Progenitor cell of endocrine pancreas (in vitro differentiated cells): ENCODE measurements at places on chromosomes 16 and 17.

- DNase-seq: no peak
These were observed 6.2 kb downstream of the LLGL2 start for GRCh38 chr17:75531721-75532072.

GRCh38 chr17:32396343-32396742 is 46.4 kb downstream of the ZNF207 start:
- no peak for DNase-seq

DNA sequence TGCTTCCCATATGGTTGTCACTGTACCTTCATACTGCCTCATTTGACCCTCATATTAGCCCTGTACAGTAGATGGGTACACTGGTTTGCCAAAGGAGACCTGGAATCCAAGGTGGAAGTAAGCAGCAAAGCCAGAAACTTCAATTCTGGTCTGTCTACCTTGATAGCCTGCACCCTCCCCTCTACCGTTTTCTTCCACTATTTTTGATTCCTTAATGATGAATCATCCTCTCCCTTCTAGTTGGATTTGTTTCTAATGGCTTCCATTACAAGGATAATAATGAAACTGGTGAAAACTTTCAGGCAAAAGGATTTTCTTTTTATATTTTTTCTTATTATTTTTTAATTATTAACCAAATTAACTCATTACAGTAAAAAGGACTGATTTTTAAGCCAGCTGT is 17.3 kb downstream of the TAC4 start:
- DNase-seq: no peak

GRCh38 chr16:85250609-85251223 is 138.4 kb upstream of the CIBAR2 start:
- DNase-seq: no peak

GRCh38 chr17:55728361-55728760 is 5.7 kb upstream of the TMEM100 start:
- DNase-seq: no peak

- no peak for DNase-seq
These were observed 66.6 kb upstream of the CBX4 start for GRCh38 chr17:79905832-79906231.

- no peak for DNase-seq
These were observed 127.6 kb downstream of the CHD9NB start for GRCh38 chr16:52925143-52925542.

DNA sequence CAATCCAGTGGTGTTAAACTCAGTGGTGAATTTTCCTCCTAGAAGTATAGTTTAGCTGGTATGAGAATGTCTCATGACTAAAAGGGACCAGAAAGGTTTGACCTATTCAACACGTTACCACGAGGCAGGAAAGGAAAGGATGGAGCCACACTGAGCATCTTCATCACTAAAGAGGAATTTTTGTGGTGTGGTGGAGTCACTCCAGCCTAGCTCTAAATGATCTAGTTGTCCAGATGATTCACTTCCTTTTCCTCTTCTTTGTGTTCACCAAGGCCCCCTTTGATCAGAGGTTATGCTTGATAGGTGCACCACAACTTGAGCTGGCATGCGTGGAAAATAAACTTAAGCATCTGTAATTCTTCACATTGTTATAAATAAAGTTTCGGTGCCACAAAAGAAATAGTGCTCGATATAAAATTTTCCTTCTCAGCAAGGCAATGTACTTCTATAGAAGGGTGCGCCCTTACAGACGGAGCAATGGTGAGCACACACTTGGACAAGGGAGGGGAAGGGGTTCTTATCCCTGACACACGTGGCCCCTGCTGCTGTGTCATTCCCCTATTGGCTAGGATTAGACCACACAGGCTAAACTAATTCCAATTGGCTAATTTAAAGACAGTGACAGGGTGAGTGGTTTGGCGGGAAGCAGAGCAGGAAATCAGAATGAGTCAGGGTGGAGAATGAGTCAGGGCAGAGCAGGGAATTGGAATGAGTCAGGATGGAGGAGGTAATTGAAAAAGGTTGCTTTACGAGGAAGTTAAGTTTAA is 254.6 kb downstream of the HS3ST3A1 start:
- no peak for DNase-seq

GRCh38 chr16:5319799-5320198 is 222.2 kb upstream of the EEF2KMT start:
- DNase-seq: no peak

DNA sequence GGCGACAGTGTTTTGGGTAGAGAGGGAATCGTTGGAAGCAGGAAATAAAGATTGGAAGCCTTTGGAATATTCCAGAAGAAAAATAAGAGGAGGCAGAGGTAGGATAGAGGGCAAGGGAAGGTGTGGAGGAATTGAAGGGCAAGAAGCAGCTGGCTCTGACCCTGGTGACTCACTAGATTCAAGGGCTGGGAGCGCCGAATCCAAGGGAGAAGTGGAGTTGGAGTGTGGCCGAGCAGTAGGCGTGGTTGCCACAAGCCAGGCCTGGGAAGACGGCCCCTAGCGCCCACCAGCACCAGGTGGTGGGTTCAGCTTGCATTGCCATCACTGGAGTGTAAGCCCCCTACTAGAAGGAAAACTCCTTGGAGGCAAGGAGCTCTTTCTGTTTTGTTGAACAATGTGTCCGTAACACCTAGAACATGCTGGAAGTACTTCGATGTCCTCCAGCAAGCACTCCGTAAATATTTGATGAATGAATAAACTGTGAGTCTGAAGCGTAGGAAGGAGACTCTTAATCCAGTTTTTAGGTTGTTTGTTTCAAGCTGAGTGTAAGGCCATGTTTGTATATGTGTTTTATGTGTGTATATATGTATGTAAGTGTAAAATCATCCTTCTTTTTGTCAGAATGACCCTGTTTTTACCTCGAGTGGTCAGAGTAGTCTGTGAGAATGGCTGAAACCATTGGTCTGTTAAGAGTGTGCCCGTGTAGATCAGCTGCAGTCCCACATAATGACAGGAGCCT is 139.5 kb downstream of the CMIP start:
- DNase-seq: no peak
